ENCODE measurements at places on chromosomes 5 and 9.

DNA sequence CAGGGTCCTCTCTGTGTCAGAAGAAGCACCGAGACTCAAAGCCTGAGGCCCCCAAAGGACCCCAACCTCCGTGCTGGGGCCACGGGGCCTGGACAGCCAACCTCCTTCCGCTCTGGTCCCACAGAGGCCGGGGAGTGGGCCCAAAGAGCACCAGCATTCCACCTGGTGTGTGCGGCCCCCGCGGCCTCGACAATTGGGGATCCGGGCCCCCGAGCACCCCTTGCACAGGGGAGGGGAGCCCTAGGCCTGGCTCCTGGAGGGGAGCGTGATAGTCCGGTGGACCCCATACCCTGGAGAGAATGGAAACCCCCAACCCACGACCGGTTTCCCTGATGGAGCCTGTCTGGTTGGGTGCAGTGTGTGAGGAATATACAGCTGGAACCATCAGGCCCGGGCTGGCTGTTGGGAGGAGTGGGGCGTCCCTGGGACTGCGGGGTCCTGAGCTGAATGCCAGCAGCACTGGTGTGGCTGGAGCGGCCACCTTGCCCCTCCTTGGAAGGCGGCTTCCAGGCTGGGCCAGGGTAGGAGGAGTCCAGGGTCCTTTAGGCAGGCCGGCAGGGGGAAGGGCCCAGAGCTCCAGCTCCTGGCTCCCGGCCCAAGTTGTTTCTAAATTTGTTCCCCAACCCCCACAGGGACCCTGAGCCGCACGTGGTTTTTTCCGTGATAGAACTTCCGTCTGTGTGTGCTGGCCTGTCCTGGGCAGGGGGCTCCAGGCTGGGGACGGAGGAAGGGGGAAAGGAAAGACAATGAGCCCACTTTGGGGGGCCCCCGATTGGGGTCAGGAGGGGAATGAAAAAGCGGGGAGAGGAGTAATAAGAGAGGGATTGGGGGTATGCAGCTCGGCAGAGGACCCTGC, 825 bp upstream of the TOR4A start:
- no peak for DNase-seq

DNA sequence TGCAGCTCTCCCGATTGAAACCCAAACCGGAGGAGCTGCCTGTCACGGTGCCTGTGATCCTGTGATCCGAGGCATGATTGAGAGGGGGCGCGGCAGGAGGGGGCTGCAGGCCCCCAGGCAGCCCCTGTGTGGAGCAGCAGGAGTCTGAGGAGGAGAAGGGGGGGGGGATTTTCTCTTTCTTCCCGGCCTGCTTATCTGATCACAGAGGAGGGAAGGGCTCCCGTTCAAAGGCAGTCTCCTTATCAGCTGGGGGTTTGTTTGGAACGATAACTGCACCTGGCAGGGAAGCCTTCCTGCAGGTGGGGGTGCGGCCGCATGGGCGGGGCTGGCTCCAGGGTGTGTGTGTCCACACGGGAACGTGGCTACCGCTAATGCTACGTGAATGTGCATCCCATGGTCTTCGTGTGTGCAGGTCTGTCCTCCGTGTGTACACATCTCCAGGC, 38.4 kb downstream of the LMX1B start:
- DNase-seq = no peak

DNA sequence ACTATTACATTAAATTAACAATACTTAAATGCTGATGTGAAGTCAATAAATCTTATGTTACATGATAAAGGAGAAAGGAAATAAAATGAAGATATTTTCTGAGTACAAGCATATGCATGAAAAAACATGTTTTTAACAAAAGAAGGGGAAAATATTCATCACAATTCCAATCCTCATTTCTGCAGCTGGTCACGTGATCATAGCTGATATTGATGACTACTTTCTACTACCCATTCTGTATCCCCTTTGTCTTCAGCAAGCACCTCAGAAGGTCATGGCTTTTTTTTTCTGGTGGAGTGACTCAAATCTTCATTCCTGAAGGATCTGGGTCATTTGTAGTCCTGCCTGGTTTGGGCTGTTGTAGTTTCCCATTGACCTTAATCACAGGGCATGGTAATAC, 90.9 kb downstream of the CDO1 start:
- DNase-seq = no peak

- DNase-seq = no peak
Measured at GRCh38 chr5:168307925-168308584, 16.6 kb downstream of the WWC1 start.

DNA sequence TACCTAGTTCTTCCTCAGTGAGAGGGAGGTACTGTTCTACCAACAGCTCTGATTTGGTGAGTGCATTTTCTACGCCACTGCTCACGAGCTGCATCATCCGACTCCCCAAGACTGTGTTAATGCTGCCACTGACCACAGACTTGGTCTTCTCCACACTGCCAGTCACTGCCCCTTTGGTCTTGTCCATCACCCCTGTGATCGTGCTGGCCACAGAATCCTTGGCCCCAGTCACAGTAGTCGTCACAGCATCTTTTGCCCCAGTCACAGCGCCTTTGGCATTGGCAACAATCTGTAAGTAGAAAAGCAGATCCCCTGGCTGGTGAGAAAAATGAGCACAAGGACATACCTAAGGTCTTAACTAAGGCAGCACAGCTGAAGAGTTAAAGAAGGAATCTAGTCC, 6.4 kb downstream of the PLIN2 start:
- DNase-seq = no peak

- no peak for DNase-seq
Measured at GRCh38 chr5:123089914-123090660, 1.0 kb downstream of the PRDM6 start.

DNA sequence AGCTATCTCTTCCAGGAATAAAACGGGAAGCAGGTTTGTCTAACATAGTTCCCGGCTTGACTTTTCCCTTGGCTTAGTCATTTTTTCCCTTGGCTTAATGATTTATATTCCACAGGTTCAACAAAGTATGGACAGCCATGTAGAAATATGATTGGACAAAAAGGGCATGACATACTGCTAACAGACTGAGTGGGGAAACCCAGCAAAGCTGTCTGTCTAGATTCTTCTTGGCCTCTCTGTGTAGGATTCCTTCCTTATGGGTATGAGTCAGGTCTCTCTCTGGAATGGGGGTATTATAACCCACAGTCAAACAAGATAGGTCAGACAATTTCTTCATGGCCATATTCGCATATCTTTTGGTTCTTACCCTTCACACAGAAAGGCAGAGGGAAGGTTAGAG, 5.7 kb upstream of the MTAP start:
- DNase-seq = no peak

DNA sequence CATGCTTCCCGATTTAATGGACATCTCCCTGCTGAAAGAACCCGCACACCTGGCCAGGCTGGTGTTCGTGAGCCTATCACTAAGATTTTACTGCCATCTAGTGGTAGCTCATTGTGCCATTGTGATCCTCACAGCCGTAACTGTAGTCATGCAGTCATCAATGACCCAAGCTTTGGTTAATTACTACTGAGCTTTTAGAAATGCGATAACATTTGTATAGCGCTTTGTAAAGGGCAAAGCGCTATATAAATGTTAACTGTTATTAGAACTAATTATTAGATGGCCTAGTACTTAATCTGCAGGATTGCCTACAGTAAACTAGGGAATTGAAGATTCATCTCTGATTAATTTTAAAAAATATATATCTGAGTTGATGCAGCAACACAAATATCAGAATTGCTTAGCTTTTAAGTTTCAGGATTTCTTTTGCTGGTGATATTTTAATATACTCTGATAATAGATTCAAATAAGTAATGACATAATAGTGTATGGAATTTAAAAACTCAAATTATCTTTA, 90.2 kb downstream of the HACD4 start:
- peak; percentile 7 for DNase-seq

DNA sequence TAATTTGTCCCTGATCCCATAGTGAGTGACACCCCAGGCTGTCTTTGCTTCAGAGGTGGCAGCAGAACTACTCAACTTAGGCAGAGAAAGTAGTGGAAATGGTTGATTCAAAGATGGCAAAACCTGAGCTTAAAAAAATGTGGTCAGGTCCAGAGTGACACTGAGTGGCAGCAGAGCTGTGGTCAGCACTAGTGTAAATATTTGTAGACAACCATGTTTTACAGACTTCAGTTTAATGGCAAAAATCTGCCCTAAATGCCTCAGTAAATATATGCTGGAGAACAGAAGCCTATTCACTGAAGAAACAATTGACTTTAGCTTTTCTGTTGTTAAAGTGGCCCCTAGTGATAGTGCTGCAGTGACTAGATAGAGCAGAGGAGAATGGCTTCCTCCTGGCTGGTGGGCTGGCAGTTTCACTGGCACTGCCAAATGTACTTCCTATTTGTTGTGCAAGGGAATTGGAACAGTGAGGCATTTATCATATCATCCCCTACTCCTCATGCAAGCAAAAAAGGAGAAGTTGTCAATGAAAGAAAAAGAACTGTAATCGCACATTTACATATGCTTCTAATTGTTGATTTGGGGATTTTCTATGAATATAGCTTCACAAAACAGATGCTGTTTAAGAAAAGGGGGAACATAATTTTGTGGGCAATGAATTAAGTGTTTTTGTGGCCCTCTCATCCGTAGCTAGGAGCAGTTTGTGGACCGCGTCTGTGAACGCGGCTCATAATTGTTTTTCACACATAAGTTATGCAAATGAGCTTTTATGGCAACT, 12.0 kb downstream of the PBX3 start:
- DNase-seq = no peak

DNA sequence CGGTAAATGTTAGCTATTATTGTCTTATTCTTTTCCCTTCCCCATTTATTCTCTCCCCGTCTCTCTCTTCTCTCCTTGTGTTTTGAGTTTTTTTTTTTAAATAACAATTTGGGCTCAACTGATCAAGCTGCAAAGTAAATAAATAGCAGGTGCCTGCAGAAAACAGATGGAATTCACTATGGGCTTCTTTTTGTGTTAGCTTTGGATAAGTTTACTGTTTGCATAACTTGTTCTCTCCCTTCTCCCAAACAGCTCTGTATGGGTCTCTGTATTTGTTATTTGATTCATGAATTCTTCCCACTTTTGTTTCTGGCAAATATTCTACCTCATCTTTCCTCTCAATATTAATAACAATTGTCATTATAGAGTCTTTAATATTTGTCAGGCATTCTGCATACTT, 111.8 kb upstream of the ASTN2 start:
- no peak for DNase-seq

- DNase-seq = peak; percentile 3
Measured at GRCh38 chr5:102223542-102224477, 72.3 kb downstream of the SLCO4C1 start.

GRCh38 chr5:68443091-68443490, 227.5 kb downstream of the PIK3R1 start:
- DNase-seq = no peak

DNA sequence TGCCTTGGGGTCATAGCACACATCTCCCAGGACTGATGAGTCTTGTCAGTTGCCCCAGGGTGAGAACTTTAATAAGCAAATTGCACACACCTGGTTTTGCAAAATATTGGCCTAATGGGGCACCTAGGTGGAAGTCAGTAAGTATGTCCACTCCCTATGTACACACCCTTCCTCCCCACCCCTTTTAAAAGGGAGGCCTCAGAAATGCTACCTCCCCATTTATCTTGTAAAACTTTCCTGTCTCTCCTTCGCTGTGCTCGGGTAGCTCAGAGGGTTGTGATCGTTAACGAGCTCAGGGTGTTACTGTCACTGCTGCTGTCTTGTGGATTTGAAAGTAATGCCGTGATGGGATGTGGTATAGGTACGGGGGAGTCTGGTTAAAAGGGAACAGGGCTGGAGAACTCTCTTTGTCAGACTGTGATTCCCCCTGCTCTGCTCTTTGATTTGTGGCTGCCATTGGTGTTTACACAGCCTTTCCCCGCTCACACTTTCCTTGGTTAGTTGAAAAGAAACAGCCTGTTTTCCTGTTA, 26.2 kb downstream of the ZNF462 start:
- no peak for DNase-seq

DNA sequence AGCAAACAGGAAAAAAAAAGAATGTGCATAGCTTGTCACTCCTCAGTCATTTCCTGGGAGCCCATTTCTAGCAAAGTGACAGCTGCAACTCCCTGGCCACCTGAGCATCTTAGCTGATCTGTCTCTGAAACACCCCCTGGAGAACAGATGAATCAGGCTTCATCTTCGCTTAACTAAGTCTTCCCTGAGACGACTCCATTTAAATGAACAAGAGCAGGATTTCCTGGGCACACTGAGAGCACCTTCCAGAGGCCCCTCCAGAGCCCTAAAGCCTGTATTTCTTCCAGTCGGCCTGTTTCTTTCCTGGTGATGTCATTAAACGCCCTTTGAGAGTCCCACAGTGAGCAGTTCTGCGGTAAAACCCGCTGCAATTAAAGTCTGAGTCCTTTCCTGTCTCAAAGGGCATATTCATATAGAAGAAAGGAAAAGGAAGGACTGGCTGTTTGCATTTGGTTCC, 13.9 kb downstream of the TGFBI start:
- DNase-seq = no peak

GRCh38 chr5:115857057-115857479, 15.3 kb downstream of the AP3S1 start:
- no peak for DNase-seq

- no peak for DNase-seq
Measured at GRCh38 chr9:136951541-136952320, at the start of gene LCN12. LCN12 (plus strand) TSS chr9:136952273; CDS start chr9:136952328, 55 bp downstream.

GRCh38 chr9:106697390-106697749, 165.6 kb upstream of the ZNF462 start:
- no peak for DNase-seq

DNA sequence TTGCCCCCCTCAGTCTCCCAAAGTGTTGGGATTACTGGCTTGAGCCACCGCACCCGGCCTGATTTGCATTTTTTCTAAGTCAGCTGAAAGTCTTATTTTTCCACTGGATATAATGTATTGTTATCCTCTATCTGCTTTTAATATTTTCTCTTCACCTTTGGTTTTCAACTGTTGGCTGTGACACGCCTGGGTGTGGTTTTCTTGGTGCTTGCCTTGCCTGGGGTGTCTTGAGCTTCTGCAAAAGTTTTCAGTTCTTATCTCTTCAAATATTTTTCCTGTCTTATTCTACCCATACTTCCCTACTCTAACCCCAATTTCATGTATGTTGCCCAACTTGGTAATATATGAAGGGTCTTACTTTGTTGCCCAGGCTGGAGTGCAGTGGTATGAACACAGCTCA, 4.3 kb upstream of the MXD3 start:
- DNase-seq = no peak

- DNase-seq = no peak
Measured at GRCh38 chr9:19409401-19410194, 789 bp downstream of the ACER2 start.

DNA sequence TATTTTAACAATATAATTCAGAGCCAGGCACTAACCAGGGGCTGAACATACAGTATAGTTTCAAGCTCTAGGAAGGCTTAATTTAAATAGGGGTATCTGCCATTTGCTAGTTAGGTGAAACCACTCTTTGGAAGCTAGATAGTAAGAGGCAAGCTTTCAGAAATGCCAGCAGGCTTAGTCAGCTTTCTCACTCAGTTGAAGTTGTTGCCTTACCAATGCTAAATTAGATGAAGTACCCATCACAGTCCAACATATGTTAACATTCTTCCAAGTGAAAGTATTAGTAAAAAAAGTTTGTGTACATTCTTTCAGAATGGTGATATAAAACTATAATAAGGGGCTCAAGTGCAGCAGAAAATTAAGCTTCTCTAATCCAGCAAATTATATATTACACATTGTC, 215.0 kb downstream of the CNTLN start:
- peak; percentile 3 for DNase-seq

GRCh38 chr5:36459176-36460135, 146.9 kb upstream of the SLC1A3 start:
- DNase-seq = no peak
